ENCODE measurements at places on chromosomes 11 and 22.

DNA sequence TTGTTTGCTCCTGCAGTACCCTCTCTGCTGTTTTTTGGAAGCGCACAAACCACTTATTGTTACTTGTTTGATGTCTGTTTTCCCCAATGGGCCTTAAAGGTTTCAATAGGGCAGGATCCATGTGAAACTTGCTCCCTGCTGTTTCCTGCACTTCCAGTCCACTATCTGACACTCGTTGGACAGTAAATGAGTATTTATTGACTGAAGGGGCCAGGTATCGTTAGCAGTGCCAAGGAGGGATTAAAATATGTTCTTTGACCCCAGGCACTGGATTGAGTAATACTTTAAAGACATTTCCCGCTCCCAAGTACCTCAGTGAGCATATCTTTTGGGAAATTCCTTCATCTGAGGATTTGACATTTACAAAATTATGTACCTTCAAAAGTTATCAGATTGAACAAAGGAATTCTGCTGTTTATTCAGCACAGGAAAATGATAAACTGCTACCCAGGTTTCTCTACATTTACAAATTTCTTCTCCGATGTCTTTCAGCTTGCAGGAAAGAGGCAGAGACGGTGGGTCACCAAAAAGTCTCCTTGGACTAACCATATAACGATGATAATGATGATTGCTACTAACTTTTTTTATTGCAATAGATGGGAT, 23.3 kb upstream of the OR9Q2 start:
- no peak for DNase-seq

DNA sequence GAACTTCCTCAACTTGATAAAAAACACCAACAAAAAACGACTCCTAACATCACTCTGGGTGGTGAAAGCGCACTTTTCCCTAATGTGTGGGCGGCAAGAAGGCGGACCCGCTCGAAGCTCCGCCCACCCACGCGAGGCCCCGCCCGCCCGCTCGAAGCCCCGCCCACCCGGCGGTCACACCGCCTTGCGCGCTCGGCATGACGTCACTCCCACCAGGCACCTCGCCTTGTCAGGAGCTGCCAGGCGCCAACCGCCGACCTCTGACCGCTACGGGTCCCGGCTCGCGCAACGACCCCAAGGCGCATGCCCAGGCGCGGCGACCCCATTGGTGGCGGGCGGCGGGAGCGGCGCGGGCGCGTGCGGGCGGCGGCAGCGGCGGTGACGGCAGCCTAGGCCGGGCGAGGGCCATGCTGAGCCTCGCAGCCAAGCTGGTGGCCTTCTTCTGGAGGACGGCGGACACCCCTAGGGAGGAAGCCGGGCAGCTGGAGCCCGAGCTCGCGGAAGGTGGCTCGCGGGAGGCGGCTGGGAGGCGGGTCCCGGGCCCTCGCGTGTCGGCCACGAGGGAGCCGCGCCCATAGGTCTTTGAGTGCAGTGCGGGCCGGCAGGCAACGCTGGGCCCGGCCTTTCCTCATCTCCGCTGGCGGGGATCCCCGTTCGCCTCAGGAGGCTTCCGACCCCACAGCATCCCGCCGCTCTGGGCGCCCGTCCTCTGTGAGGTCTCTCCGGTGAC, at the start of gene MOV10L1:
MOV10L1 (plus strand) TSS at position 325 of the 730 bp plus-strand sequence; CDS start at position 408, 83 bp downstream.
- no peak for DNase-seq

DNA sequence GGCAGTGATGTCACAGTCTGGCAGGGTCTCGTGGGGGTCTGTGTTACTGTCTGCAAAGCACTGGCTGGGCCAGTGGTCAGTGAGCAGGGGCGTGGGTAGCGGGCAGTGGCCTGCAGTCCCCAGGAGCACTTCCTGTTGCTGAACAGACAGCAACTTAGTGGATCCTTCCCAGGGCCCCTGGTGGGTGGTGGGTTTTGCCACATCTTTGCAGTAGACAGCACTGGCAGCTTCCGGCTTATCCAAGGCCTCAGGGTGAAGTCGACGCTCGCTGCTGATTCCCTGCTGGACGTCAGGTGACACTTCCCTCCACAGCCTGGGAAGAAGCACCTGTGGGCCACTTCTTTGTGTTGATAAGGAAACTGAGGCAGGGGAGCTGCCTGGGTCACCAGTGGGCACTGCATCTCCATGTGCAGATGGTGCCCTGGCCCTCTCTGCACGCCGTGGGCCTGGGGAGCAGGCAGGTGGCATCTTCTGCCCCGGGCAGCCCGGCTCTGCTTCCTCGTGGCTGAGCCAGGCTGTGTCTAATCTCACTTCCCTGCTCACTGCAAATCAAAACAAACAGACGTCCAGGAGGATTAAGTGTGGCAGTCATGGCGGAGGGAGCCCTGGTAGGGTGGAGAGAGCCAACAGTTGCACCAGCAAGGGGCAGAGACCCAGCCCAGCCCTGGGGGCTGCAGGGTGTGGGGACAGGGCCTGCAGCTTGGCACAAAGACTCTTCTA, 79.8 kb downstream of the KCNQ1 start:
- DNase-seq = peak; percentile 10

DNA sequence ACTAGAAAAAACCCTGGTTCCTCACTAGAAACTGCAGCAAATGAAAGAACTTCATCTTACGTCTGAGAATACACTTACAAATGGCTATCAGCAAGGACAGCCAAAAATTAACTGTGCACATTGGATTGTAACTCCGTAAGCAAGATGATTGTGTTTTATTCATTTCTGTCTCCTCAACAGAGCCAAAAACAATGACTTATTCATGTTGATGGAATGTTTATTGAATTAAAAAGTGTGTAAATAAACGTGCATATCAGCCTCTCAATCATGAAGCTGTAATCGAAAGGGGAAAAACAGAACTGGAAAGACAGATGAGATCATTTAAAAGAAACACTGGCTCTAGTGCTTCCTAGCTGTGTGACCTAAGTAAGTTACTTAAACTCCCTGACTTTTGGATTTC, 307.5 kb upstream of the ZC3H12C start:
- no peak for DNase-seq

DNA sequence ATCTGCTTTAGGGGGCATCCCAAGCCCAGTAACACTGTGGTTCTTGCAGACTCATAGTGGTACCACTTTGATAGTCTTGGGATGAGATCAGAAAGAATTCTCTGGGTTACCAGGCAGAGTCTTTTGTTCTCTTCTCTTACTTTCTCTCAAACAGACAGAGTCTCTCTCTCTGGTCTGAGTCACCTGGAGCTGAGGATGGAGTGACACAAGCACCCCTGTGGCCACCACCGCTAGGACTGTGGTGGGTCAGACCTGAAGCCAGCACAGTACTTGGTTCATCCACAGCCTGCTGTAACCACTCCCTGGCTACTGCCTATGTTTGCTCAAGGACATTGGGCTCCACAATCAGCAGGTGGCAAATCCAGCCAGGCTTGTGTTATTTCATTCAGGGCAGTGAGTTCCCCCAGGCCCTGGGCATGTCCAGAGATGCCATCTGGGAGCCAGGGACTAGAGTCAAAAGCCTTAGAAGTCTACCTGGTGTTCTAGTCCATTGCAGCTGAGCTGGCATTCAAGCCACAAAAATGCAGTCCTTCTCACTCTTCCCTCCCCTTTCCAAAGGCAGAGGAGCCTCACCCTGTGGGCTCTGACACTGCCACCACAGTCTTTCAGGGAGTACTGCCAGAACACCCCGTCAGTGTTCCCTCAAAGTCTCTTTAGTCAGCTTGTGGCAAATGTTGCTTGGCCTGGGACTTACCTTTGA, 29.9 kb downstream of the ENDOD1 start:
- DNase-seq = no peak

DNA sequence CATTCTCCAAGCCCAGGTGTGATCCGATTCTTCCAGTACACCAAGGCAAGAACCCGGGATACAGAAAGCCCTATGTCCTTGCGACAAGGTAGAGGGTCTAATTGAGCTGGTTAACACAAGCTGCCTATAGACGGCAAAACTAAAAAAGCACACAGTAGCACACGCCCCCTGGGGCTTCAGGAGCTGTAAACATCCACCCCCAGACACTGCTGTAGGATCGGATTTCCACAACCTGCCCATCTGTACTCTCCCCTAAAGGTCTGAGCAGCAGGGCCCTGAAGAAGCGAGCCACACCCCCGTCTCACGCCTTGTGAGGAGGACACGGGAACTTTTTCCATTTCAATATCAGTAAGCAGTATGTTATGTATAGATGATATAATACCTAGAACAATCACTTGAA, 624.7 kb downstream of the BUD13 start:
- no peak for DNase-seq

DNA sequence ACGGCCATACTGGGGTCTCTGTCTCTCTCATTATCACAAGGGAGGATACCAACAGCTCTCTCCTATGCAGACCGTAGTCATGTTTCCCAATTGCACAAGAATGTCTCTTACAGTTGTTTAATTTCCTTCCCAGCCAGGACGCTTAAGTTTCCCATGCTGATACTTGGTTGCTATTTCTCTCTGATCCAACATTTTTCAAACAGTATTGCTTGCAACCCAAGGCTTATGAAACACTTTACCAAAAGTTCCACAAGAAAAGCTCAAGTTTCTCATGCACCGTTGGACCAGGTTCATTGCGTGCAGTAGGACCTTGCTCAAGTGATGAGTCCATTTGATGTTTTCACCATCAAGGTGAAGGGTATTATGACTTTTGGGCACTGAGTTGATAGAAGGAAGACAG, 46.6 kb downstream of the GGTLC2 start:
- no peak for DNase-seq

- no peak for DNase-seq
These were observed 64.4 kb downstream of the GRAMD1B start for GRCh38 chr11:123494195-123495050.

GRCh38 chr11:23543651-23544222, 683.5 kb upstream of the CCDC179 start:
- no peak for DNase-seq

DNA sequence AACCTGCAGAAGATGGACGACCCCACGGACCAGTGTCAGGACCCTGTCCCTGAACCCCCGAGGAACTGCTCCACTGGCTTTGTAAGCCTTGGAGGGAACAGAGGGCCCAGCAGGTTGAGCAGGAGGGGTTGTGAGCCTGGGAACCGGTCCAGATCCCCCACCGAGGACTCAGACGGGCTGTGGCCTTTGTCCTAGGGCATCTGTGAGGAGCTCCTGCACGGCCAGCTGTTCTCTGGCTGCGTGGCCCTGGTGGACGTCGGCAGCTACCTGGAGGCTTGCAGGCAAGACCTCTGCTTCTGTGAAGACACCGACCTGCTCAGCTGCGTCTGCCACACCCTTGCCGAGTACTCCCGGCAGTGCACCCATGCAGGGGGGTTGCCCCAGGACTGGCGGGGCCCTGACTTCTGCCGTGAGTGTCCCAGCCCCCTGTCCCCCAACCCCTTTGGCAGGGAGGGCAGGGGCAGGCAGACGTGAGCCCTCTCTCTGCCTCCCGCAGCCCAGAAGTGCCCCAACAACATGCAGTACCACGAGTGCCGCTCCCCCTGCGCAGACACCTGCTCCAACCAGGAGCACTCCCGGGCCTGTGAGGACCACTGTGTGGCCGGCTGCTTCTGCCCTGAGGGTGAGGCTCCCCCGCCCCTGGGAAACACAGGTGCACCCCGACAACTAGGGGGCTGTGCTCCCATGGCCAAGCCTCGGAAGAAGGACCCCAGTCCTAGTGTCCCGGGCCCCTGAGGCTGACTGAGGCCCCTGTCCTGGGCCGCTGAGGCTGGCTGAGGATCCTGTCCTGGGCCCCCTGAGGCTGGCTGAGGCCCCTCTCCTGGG, 6.4 kb downstream of the MUC5AC start:
- DNase-seq = peak; percentile 12

DNA sequence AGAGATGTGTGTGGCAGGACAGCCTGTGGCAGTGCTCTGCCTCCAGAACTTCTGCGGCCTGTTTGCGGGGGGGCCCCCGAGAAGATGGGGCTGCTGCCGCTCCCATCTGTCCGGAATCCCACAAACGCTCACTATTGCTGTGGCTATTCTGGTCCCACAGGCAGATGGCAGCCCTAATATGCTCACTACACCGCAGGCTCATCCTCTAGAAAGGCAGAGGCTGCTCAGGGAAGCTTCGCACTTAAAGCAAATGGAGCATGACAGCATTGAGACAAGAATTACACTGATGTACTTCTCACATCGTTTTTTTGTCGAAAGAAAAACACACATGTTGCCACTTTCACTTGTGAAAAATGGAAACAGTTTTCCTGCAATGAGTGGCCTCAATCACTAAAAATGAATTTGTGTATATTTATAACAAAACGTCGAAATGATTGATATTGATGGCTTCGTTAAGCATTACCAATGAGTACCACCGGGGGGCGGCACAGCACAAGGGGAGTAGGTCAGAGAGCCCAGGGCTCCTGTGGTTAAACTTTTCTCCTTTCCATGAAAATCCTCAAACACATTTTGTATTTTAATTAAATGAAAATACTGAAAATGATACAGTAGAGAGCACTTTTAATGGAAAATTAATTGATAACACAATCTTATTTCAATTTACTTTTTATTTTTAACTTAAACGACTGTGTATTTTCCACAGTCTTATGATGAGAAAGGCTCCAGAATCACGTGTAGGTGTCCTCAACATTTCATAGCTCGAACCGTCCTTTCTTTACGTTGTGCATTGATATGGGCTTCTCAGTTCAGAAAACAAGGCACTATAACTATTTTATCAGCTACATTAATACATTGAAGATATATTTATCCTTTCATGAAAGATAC, 69.1 kb downstream of the CTTN start:
- no peak for DNase-seq

DNA sequence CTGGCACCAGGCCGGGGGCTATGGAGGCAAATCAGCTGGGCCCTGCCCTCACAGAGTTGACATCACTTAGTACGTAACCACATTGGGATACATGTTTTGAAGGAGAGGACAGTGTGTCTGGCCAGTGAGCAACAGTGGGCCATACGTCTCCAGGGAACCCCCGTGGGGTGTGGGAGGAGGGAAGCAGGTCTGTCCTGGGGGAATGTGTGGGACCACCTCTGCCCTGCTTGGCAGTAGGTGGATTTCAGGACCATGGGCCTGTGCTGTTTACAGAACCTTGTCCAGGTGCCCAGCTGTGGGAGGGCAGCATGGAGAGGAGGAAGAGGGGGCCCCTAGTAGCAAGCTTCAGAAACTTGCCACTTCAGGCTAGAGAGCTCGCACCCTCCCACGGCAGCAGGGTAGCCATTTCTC, 21.0 kb downstream of the P2RY2 start:
- no peak for DNase-seq

GRCh38 chr11:118051611-118052461, 25.0 kb upstream of the TMPRSS4 start:
- peak; percentile 63 for DNase-seq

- DNase-seq = no peak
These were observed 114.5 kb downstream of the MAML2 start for GRCh38 chr11:96228473-96228891.
